Foreskin fibroblast (primary cell): ENCODE measurements at places on chromosomes 6 and 20.

- DNase-seq, result no peak
Measured at GRCh38 chr6:64155063-64155462, 519.5 kb downstream of the PHF3 start.

GRCh38 chr6:167802339-167802738, 24.4 kb upstream of the AFDN start:
- DNase-seq, result no peak

DNA sequence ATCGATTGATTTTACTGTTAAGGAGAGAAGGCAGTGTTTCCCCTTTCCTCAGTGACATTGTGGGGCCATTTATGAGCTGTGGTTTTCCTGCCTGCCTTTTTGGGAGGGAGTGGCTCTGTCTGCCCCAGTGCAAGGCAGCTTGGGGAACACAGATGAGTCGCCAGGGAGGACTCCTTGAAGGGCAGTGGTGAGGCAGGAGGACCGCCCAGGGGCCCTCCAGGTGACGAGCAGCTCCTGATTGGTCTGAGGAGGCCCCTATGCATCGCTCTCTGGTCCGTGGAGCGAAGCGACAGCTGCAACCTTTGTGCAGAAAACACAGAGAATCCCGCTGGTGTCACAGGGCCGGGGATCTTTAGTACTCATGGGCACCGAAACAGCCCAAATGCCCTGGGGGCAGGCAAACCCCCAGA, 100.3 kb downstream of the TMEM242 start:
- no peak for DNase-seq

GRCh38 chr20:4047614-4048013, 32.3 kb upstream of the RNF24 start:
- no peak for DNase-seq

- DNase-seq, result no peak
Measured at GRCh38 chr20:5442101-5442500, 125.3 kb upstream of the PROKR2 start.

DNA sequence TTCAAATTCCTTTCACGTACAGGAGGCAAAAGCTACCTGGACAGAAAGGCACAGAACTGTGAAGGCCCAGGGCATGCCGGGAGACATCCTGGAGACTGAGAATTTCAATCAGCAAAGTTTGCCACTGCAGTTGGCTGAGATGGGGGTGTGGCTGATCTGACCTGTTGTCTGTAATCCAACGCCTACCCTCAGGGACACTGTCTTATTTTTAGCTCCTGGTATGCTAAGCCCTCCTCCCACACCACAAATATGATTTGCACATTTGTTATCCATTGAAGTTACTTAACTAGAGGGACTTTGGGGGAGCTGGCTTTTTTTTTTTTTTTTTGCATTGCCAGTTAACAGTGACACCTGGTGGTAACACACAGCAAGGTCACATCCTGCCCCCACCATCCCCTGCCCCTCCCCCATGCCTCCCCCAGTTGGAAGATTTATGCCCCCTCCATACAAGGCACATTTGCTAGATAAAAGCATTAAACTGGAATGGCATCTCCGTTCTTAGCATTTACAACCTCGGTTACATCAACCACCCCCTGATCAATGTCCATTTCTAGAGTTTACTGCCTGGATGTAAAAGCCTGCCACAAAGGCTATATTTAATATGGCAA, 40.4 kb downstream of the TTI1 start:
- DNase-seq, result peak; percentile 88

GRCh38 chr6:119395192-119395591, 45.6 kb upstream of the MAN1A1 start:
- DNase-seq, result no peak

DNA sequence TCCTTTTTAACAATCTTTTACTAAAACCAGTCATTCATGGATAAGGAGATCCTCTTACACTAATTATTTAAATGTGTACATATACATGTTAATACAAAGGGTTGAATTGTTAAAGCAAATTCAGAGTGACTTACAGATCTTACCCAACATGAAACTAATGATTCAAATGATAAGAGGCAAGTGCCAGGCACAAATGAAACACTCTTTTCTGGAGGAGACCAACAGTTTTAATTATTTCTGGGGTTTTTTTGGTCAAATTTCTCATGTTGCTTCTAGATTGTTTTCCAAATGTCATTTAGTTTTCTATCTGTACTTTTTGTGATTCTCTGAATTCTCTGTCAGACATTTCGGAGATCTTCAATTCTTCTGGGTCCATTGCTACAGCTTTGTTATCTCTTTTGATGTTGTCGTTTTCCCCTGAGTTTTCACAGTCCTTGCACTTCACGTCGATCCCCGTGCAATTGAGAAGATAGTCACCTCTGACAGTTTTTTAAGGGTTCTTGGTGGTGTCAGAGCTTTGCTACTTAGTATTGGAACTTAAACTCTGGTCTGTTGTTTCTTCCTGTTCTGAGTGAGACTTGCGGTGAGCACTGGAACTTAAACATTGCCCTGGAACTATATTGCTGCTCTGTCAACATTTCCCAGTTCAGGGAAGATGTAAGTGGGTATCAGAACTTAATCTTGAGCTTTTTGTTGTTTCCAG, 23.2 kb downstream of the MAS1 start:
- no peak for DNase-seq

DNA sequence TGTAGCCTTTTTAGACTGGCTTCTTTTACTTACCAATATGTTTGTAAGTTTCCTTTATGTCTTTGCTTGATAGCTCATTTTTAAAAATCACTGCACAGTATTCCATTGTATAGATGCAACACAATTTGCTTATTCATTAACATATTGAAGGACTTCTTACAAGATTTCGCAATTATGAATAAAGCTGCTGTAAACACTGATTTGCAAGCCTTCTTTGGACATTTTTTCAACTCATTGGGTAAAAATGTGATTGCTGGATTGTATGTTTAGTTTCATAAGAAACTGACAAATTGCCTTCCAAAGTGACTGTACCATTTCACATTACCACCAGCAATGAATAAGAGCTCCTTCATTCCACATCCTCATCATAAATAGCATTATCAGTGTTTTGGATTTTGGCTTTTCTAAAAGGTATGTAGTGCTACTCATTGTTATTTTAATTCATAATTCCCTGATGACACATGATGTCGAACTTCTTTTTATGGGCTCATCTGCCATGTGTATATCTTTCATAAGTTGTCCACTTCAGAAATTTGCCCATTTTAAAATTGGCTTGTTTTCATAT, 80.7 kb downstream of the TFAP2B start:
- DNase-seq, result no peak

DNA sequence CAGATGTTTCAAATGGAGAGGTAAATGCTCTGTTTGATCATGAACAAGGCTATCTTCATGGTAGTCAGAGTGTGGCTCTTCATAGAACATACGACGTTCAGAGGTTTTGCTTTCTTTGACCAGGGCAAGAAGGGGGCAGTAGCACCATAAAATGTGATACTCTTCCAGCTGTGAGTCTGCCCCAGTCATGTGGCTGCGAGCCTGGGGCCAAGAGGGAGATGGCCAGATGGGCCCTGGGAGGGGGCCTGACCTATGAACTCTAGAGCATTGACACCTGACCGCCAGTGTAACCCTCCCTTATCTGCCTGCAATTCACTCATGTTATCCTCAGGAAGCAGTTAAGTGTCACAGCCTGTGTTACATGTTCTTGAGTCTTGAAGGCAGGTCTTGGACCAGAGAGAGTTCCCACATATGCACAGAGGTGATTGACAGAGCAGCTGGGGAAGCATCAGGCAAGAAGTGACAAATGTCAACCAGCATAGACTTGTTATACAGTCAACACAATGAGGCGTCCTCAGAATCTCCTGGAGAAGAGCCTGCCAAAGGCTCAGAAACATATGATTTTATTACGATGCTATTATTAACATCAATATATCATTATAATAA, 55.0 kb downstream of the SCML4 start:
- DNase-seq, result no peak

DNA sequence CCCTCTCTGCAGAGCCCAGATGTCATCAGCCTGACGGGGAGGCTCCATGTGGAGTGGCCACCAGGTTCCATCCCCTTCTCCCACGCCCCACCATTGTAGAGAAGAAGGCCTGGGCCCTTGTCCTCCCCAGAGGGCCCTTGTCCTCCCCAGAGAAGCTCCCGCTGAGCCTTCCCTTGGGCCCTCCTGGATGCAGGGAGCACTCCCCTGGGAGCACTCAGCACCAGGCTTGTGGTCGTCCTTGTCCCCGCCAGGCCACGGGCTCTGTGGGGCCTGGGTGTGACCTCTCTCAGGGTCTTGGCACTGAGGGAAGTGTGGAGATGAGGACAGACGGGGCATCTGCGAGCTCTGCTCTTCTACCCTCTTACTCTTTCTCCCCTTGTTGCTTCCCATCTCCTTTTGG, 83.4 kb upstream of the NNAT start:
- DNase-seq, result no peak

GRCh38 chr6:130453230-130453629, 87.4 kb downstream of the TMEM200A start:
- DNase-seq, result no peak

- no peak for DNase-seq
Measured at GRCh38 chr20:44646023-44646640, 5.4 kb downstream of the ADA start.

- DNase-seq, result peak; percentile 75
Measured at GRCh38 chr6:42404484-42404883, 47.2 kb downstream of the TRERF1 start.

DNA sequence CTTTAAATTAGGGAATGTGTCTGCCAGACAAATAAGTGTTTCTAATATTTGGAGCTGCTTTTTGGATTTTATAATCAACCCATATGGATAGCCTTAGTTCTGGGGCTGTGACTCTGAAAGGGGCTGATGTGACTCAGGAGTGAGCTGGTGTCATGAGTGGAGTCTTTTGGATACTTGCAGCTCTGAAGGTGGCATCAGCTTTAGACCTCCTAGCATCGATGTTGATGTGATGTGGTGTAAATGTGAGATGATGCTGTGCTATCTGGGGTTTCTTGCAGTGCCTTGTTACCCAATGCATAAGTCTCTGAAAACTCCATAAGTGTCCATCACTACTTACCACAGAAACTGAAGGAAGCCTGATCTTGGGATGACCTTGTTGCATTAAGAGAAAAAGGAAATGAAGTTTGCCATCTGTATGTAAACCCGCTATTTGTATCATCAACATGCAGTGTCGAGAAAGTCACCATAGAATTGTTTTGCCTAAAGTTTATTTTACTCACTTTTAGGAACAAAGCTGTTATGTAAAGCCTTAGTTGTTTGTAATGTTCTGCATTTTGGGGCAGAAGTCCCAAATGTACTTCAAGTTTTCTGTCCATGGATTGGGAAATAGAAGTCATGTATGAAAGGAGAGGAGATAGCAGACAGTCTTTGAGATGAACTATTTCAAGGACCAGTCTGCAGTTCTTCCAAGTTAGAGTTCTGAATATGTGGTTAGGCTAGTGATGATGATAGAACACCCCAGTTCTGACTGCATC, 8.0 kb downstream of the FOXO3 start:
- no peak for DNase-seq

DNA sequence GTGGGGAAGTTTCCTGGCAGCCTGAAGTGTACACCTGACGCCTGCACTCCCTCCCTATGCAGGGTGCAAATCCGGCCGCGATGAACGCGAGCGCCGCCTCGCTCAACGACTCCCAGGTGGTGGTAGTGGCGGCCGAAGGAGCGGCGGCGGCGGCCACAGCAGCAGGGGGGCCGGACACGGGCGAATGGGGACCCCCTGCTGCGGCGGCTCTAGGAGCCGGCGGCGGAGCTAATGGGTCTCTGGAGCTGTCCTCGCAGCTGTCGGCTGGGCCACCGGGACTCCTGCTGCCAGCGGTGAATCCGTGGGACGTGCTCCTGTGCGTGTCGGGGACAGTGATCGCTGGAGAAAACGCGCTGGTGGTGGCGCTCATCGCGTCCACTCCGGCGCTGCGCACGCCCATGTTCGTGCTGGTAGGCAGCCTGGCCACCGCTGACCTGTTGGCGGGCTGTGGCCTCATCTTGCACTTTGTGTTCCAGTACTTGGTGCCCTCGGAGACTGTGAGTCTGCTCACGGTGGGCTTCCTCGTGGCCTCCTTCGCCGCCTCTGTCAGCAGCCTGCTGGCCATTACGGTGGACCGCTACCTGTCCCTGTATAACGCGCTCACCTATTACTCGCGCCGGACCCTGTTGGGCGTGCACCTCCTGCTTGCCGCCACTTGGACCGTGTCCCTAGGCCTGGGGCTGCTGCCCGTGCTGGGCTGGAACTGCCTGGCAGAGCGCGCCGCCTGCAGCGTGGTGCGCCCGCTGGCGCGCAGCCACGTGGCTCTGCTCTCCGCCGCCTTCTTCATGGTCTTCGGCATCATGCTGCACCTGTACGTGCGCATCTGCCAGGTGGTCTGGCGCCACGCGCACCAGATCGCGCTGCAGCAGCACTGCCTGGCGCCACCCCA, 1.2 kb downstream of the GPR6 start:
- no peak for DNase-seq

- no peak for DNase-seq
Measured at GRCh38 chr6:15776458-15776980, 113.7 kb upstream of the DTNBP1 start.

DNA sequence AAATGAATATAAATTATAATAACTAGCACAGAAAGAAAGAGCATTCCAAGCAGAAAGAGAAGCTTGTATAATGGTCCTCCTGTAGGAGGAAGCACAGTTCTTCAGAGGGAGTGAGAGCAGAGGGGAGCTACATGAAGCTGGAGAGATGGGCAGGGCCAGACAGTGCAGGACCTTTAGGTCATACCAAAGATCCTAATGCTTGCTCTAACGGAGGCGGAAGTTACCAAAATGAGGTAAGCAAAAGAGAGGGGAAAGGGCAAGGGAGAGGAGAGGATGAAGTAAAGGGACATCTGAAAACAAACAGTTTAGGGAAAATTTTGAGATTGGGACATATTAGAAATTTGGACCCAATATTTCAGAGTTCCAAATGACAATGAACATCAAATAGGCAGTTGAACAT, 50.2 kb downstream of the HBS1L start:
- no peak for DNase-seq

GRCh38 chr6:56595490-56596122, 47.1 kb downstream of the DST start:
- peak; percentile 68 for DNase-seq

GRCh38 chr6:46208303-46208702, 37.5 kb upstream of the ENPP5 start:
- no peak for DNase-seq

GRCh38 chr20:17995967-17996819, 27.4 kb downstream of the MGME1 start:
- DNase-seq, result peak; percentile 56

GRCh38 chr20:2709205-2709981, 16.8 kb downstream of the EBF4 start:
- DNase-seq, result no peak

- DNase-seq, result no peak
Measured at GRCh38 chr6:146581968-146582367, 16.8 kb upstream of the ADGB start.

GRCh38 chr6:11153447-11153846, 41.9 kb upstream of the ERVFRD-1 start:
- DNase-seq, result no peak
